ENCODE measurements at places on chromosomes 2 and 18.
A peak's percentile ranks its signal among the peaks of the same experiment; 100 is the strongest.

DNA sequence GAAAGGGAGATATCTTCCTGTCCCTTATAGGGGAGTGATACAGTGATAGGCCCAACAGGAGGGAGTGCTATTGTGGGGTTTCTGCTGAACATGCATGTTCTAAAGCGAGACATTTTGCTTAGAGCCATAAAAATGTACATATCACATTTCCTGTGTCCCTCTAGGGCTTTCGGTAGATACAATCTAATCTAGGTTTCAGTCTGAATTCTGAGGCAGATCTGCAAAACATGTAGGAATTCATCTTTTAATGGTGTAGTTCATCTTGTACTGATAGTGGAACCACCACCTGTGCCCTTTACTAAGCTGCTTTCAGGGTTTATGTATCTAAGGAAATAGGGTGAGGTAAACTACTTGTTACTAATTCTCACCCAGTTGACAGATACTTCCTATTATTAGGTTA, 73.8 kb downstream of the SPTBN1 start:
- peak; percentile 92 for DNase-seq

- DNase-seq = no peak
Observed at GRCh38 chr2:159013103-159013502, 44.7 kb downstream of the TANC1 start.

DNA sequence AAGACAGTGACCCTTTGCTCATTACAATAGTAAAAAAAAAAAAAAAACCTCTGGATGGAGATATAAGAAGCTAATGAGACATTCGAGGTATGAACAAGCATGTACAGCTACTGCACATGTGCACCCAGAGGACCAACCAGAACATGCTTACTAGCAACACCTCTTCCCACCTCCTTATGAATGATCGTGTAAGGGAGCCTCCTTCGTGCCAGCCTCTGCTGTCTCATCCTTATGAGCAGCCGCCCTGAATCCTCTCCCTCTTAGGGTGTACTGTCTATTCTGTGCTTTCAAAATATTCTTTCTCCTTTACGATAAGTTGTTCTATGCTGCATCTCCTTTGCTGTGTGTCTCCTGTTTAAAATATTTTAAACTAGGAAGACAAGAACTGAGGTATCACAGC, 91.4 kb upstream of the ACSL3 start:
- no peak for DNase-seq

GRCh38 chr2:219576505-219577388, 4.6 kb downstream of the INHA start:
- no peak for DNase-seq

DNA sequence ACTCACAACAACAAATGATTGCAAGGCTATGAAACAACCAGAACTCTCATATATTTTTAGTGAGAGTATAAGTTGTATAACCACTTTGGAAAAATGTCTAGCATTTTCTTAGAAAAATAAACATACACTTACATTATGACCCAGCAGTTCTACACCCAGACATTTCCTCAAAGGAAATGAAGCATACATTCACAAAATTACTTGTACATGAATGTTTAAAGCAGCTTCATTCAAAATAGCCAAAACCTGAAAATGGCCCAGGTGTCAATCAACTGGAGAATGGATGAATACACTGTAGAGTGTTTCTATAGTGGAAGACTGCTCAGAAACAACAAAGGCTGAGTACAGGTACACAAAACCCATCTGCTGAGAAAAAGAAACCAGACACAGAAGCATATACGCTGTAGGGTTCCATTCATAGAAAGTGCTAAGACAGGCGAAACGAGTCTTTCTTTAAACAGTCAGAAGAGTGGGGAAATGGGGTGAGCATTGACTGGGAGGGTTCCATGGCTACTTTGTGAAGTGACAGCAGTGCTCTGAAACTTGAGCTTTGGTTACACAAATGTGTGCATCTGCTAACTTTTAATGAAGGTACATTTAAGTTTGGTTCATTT, 799.0 kb downstream of the DCDC2C start:
- DNase-seq = no peak
